A172 (cell line): ENCODE measurements at places on chromosomes 1 and 21.

DNA sequence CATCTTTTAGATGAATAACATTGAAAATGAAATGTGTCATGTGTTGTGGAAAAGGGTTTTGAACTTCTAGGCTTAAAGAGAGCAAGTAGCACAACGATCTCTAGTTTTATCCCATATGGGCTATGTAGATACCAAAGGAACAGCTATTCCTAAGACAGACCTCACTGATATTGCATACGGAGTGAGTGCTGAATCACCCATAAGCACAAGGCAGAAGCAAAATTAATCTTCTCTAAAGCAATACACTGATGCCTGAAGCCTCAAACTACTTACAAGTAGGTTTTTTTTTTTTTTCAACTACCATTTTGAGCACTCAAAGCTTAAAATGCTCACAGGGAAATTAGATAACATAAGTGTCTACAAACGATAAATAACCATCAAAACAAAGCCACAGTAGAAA is 5.0 kb upstream of the KMO start:
- no peak for DNase-seq

DNA sequence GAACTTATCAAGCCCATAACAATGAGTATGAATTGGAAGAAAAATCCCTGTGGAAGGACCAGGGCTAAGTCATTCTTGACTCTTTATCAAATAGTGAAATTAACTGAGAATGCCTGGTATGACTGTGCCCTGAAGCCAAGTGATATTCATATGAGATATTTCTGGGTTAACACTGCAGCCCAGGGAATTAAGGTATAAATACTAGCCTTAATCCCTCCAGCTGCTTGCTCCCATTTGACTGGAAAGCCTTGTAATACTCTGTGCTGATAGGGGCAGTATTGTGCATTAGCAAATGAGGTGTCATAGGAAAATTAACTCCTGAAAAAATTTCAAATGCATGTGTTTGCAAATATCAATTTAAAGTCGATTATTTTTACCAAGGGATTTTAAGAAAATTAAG is 568.8 kb downstream of the LMO4 start:
- DNase-seq: no peak

GRCh38 chr1:243916160-243916559 is 66.1 kb upstream of the AKT3 start:
- DNase-seq: no peak

DNA sequence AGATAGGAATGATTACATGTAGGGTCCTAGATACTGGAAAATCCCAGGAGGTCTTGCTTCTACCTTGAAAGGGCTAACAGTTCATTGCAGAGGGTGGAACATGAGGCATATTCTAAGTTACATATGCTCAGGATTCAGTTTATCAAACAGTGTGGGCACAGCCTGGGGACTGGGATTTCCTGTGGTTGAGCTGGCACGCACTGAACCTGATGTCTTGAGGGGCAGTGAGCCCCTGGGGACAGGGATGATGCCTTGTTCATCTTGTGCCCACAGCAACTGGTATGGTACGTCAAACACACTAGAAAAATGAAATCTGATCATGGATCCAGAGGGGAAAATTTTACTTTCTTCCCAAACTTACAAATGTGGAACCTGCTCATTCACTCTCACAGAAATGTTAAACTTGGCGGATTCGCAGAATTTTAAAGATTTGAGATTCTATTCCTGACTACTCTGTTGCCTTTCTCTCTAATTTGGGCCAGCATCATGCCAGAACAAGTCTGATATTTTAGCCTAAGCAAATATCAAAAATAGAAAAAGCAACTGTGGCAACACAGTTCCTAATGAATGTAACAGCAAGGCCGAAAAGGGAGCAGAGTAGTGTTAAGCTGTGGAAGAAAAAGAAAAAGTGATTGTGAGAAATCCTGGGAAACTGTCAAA is 68.2 kb upstream of the COL24A1 start:
- no peak for DNase-seq

GRCh38 chr1:119409731-119410130 is 5.2 kb upstream of the HSD3B2 start:
- DNase-seq: no peak

DNA sequence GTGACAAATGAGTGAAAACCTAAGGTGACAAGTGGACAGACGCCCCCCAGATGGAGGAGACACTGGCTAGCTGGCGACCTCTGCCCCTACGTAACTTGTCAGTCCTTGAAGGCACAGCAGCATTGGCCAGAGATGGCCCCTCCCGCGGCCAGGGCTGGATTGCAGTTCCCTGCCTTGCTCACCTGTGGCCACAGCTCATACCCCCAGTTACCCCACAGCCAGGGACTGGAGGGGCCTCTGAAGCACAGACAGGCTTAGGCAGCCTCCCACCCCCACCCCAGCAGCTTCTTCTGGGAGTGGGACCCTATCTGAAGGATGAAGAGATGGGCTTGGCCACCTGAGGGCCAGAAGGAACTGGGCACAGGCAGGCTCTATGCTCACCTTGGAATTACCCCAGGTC is 3.7 kb downstream of the HES3 start:
- no peak for DNase-seq

DNA sequence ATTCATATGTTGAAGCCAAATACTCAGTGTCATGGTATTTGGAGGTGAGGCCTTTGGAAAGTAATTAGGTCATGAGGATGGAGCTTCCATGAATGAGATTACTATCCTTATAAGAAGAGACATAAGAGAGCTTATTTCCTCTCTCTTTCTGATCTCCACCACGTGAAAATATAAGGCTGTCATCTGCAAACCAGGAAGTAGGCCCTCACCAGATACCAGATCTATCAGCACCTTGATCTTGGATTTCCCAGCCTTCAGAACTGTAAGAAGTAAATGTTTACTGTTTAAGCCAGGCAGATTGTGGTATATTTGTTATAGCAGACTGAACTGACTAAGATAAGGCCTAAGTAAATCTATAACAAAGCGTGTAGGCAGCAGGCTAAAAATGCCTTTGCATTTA is 25.3 kb downstream of the RBM11 start:
- DNase-seq: no peak

DNA sequence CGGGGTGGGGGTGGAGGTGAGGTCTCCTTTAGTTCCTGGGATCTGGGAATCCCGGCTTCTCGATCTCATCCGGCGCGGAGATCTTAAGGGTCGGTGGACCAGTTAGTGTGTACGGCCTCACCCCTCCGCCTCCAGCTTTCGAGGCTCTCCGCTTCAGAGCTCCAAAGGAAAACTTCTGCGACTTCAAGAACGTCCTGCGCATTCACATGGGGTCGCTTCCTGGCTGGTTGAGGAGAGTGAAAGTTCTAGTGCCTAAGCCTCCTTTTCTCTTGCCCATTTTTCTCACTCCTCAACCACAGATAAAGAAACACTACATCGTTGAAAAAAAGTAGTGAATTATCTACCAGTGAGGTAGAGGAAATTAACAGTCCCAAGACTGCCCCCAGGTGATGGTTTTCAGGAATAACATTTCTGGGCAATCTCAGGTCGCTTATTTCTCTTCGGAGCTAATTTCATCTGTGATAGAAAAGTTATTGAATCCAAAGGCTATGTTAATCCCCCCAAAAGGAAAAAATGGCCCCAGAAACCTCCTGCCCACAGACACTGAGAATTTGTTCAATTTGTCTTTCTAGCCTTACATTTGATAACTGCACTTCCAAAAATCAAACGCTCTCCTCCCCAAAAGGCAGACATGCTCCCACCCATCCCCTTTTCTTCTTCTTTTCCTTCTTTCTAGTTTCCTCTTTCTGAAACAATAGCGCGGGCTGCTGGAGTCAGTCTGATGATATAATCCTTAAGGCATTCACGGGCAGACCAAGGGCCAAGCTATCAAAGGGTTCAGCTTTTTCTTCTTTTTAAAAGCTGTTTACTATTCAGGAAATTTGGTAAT is 20.6 kb upstream of the TBX15 start:
- peak; percentile 58 for DNase-seq

GRCh38 chr1:147084273-147085096 is 87.8 kb downstream of the PRKAB2 start:
- DNase-seq: peak; percentile 97

DNA sequence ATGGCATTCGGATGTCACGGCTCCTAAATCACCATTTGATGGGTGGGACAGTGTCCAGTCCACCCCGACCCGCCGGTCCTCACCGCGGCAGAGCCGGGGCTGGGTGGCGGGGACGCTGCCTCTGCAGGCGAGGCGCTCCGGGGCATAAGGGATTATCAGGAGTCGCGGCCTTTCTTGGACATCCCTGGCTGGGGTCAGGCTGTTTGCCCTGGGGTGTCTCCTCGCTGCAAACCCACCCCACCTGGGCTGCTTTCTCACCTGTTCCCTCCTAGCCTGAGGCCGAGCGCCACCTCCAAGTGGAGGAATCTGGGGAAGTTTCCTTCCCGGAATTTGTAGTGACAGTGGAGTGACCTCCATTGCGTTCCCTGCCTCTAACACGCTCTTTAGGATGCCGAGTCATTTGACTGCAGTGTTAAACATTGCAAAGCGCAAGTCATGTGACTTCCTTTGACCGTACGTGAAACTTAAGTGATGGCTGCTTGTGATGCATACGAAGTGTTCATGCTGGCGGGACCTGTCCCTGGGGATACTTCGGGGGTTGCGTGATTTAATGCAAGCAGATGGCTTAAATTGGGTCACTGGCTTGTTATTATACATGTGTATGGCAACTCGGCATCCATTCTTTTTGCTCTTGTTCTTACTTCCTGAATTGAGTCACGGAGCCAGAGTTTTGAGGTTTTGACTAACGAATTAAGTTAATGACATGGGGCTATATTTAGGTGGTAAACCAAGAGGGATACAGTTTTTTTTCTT is 536 bp downstream of the LGALS8 start:
- DNase-seq: peak; percentile 75

DNA sequence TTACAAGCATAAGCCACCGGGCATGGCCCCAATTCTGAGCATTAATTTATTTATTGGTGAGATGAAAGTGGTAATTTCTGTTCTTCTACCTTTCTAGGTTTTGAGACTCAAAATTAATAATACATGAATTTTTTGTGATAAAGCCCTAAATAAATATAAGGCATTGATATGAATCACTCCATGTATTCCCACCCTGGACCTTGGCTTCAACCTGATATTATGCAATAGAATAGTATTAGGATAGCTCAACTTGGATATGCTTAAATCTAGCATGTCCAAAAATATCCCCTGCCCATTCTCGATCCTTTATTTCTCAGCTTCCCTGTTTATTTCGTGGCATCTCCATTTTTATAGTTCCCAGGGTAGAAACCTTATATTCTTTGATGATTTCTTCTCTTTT is 2.5 kb downstream of the AGL start:
- DNase-seq: no peak

DNA sequence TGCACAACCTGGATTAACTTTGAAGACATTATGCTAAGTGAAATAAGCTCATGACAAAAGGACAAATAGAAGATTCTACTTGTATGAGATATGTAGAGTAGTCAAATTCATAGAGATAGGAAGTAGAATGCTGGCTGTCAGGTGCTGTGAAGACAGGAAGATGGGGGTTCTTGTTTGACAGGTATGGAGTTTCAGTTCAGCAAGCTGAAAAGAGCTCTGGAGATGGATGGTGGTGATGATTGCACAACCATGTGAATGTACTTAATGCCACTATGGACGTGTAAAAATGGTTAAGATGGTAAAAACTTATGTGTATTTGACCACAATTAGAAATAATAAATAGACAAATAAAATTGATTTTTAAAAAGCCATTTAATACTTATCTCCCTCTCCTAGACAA is 169.8 kb upstream of the DUSP10 start:
- DNase-seq: no peak

DNA sequence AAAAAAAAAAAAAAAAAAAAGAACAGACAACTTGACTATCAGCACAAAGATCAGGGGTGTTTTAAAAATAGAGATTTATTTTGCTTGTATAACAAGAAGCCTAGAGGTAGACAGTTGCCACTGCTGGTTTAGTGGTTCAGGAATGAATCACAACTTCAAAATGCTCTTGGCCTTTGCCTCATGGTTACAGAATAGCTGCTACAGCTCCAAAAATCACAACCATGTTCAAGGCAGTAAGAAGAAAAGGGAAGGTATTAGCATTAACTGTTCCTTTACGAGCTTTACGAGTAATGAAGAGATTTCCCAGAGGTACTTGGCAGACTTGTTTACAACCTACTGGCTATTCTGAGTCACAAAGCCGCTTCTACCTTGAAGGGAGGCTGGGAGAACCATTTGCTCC is 52.5 kb upstream of the PPM1J start:
- DNase-seq: no peak

GRCh38 chr1:82269431-82269830 is 468.7 kb downstream of the ADGRL2 start:
- DNase-seq: peak; percentile 33

DNA sequence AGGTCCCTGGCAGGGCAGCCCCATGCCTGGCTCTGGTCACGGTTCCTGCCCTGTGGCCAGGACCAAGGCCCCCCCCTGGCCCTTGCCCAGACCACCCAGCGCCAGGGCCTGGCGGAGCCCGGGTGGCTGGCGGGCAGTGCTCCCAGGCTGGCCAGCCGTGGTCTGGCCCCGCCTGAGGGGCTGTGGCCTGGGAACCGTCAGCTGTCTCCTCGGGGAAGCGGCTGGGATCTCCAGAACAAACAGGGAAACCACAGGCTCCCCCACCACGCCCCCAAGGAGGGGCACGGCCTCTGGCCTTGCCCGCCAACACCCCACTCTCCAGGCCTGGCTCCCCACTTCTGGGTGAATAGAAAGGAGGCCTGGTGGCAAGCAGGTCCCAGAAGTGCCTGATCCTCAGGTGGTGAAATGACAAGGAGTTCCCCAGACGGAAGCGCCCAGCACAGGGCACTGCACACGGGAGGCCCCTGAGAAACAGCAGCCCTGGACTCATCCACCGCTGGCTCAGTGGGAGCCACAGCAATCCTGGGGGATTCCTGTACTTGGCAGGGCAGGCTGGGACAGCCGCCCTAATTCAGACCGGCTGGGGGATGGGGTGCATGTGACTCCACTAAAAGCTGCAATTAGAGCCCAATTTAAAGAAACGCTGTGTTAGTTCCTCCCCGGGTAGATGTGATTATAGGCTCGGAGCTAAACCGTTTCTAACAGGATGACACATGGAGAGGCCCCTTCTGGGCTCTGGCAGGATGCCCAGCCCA is 78.9 kb downstream of the RAP1GAP start:
- DNase-seq: no peak

GRCh38 chr21:37582590-37582989 is 216.0 kb downstream of the DYRK1A start:
- peak; percentile 54 for DNase-seq

GRCh38 chr1:197393105-197393504 is 125.1 kb downstream of the CRB1 start:
- DNase-seq: no peak

- DNase-seq: no peak
These were observed 13.2 kb downstream of the SETD4 start for GRCh38 chr21:36047139-36047538.

GRCh38 chr1:241985787-241986186 is 13.1 kb downstream of the MAP1LC3C start:
- DNase-seq: peak; percentile 64

GRCh38 chr1:95431235-95431634 is 197.2 kb downstream of the RWDD3 start:
- no peak for DNase-seq

DNA sequence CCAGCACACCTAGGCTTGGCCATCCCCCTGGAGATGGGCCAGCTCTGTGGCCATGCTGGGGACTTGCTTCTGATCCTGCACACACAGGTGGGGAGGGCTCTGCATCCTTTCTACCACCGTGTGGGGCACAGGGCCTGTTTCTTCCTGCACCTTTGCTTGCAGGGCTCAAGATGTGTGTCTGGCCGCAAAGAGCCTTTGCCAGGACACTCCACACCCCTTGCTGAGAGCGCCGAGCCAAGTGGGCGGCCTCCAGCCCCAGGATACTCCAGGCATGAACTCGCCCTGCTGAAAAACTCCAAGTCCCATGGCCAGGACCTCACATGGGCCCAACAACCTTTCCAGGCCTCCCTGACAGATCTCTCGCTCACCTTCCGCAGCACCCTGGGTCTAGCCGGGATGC is 11.6 kb upstream of the GPR153 start:
- no peak for DNase-seq
